ENCODE measurements at places on chromosomes 6 and 20. TPM values are rescaled to one million over a fixed set of nuclear protein-coding genes. Genes with fewer than 3 reads are reported as not detected.

Gene KCNK16
- total RNA-seq, result not detected

Gene KCTD20
- 48.3 TPM for total RNA-seq

Gene TTLL9
- total RNA-seq, result 0.06 TPM

Gene RIMS1
- total RNA-seq, result 2.2 TPM

Gene OLIG3
- total RNA-seq, result 0.06 TPM

Gene ACSS1
- total RNA-seq, result 2.0 TPM

Gene C6orf132
- total RNA-seq, result 0.31 TPM

Gene TCP11
- total RNA-seq, result 0.13 TPM

Gene BCLAF1
- 130 TPM for total RNA-seq

Gene RIPPLY2
- total RNA-seq, result not detected

Gene GPR6
- total RNA-seq, result not detected

Gene EBF4
- 0.25 TPM for total RNA-seq

Gene EFCAB8
- total RNA-seq, result 0.50 TPM

Gene TNFRSF21
- 2.0 TPM for total RNA-seq

Gene TFAP2A
- total RNA-seq, result 0.44 TPM

Gene OR10C1
- not detected for total RNA-seq

Gene WFDC13
- total RNA-seq, result not detected

Gene ATP5F1E
- total RNA-seq, result 49.7 TPM

Gene SLC13A3
- total RNA-seq, result 1.5 TPM

Gene SIRPB1
- total RNA-seq, result not detected

Gene ENPP3
- total RNA-seq, result 0.40 TPM

Gene VSX1
- not detected for total RNA-seq

Gene TRPC4AP
- total RNA-seq, result 66.8 TPM

Gene BPIFB1
- total RNA-seq, result not detected

Gene EDN3
- total RNA-seq, result not detected

Gene WFDC12
- total RNA-seq, result not detected

Gene SIRPD
- total RNA-seq, result not detected

Gene LTA
- total RNA-seq, result not detected

Gene CALHM4
- total RNA-seq, result not detected

Gene F13A1
- not detected for total RNA-seq

Gene CLIC5
- not detected for total RNA-seq

Gene ADGRF4
- under 0.01 TPM for total RNA-seq

Gene PI16
- total RNA-seq, result under 0.01 TPM

Gene UNC5CL
- under 0.01 TPM for total RNA-seq

Gene HLA-G
- not detected for total RNA-seq

Data from aortic smooth muscle cell (primary cell).